ENCODE measurements at places on chromosomes 1 and 21.

GRCh38 chr1:243264717-243265116 is 8.9 kb downstream of the SDCCAG8 start:
- no peak for DNase-seq

DNA sequence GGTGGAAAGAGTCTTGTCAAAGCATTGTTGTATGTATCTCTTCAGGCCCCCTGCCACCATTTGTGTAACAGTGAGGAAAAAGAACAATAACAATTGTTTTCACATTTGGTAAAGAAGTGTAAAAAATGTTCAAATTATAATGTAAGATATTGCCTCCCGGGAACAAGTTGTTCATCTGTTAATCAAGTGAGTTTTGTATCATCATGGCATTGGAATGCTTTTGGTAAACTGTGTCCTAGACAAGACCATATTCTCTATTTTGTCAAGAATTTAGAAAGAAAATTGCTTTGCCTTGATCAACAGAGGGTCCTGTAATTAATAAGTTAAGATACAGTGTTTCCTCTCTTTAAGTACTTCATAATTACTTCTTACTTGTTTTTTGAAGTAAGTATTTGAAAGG is 692.0 kb upstream of the NR5A2 start:
- DNase-seq, result no peak

DNA sequence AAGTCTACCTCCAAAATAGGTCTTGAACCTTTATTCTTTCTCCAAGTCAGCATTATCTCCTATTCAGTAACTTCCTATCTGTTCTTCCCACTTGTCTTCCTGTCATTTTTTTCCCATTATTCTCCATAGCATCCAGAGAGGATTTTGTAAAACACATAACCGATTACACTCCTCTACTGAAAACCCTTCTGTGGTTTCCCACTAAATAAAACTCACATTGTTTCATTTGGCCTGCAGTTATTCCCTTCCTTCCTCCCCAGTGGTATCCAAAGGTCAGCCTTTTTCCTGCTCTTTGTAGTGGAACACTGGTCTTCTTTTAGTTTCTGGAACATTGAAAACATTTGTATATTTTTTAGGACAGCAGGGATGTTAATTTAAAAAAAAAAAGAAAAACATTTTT is 266.0 kb downstream of the GPR52 start:
- peak; percentile 25 for DNase-seq

GRCh38 chr1:85550784-85551516 is 29.6 kb upstream of the CCN1 start:
- no peak for DNase-seq

DNA sequence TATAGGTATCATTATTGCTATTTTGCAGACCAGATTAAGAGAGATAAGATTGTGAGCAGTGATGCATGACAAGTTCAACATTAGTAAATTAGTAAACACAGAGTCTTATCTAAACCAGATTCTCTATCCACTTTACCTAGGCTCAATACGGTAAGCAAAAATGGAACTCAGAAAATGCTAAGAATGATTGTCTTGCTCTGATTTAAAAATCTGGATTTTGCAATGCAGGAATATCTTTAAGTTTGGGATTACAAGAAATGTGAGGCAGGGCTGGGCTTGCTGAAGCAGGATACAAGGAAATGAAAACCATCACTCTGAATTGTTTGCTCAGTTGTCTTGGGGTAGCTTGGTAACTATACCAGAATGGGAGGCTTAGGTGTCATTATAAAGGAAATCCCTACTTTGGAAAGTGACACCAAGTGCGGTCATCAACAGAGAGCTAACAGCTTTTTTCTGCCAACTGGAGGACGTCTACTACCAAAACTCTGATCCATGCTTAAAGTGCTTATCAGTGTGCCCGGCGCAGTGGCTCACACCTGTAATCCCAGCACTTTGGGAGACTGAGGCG is 332.7 kb upstream of the RUNX1 start:
- DNase-seq, result no peak

- no peak for DNase-seq
Measured at GRCh38 chr21:25568246-25568645, 39.0 kb downstream of the MRPL39 start.

- no peak for DNase-seq
Measured at GRCh38 chr21:25234857-25235801, 372.2 kb downstream of the MRPL39 start.

- no peak for DNase-seq
Measured at GRCh38 chr1:165354739-165355138, 1.8 kb downstream of the LMX1A start.

DNA sequence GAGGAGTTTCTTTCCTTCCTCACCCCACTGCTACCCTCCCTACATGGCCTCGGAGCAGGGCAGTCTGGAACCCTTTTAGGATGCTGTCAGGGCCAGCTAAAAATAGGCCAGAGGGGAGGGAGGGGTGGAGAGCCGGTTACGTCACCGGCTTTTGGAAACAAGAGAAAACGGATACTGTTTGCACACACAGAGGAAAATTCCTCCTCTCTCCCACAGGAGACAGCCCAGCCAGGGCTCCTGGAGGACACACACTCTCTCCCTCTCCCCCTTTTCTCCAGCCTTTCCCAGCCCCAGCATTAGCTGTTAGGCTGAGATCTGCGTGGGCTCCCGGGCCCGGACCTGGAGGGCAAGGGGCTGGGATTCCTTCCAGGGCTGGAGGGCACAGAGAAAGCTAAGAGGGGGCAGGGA is 20.0 kb upstream of the ALDH4A1 start:
- DNase-seq, result no peak

DNA sequence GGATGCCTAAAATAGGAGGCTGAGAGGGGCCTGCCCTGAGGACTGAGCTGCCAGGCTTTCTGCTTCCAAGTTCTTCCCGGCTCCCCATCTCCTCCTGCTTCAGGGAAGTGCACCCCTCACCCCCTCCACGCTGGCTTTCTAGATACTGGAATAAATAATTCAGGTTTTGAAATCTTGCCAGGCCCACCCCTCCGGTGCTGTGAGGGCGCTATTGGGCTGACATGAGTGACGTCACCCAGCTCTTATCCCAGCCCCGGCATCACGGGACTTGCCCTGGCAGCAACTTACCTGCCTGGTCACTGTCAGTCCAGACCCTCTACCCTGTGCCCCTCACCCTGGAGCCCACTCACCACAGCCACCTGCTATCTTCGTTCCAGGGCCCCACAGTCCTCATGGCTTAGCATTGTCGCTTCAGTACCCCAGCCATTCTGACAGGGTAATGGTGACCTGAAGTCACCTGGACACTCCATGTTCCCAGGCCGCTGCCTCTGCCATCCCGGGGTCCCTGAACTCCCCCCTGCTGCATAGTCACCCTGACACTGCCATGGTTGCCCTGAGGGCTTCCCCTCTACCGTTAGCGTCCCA is 819 bp upstream of the GPR3 start:
- DNase-seq, result no peak

DNA sequence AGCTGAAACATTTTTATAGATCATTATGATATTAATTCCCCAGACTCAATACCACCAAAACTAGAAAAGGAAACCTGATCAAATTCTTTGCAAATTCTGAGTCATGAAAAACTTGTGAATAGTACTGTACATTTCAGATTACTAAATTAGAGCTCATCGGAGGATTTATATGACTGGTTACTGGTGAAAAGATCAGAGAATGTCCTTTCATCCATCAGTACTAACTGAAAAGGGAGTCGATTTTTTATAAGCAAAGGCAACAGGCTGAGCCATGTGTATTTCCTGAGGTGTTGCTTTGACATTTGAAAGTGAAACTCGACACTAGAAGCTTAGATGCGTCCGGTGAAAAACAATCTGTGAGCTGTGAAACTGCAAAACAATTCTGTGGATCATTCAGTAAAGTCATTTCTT is 155.7 kb downstream of the TNFSF18 start:
- peak; percentile 18 for DNase-seq

GRCh38 chr1:214072426-214073157 is 84.8 kb downstream of the PROX1 start:
- no peak for DNase-seq

DNA sequence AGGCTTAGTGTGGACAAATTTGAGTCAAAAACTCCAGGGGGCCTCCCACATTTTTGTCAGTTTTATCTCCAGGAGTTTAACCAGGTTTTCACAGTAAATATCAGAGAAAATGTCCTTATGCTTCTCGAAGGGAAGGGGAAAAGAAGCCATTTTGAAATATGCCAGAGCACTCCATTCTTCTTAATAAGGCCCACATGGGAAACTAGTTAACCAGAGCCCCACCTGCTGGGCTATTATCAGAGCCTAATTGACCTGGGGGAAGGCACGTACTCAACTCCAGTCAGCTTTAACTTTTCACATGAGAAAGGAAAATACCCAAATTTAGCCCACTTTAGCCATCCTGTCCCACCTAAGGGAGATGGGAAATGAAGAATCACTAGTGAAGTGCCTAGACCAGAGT is 296.3 kb downstream of the PTBP2 start:
- no peak for DNase-seq

- DNase-seq, result peak; percentile 13
Measured at GRCh38 chr1:83064589-83065242, 934.2 kb downstream of the TTLL7 start.

- no peak for DNase-seq
Measured at GRCh38 chr1:84930831-84931230, 37.8 kb upstream of the LPAR3 start.

GRCh38 chr1:1305300-1306069 is 2.2 kb downstream of the ACAP3 start:
- peak; percentile 83 for DNase-seq

Measured in SW480 (cell line).